Pons (tissue), 1 donor: ENCODE measurements at places on chromosomes 12 and 14.
A peak's percentile ranks its signal among the peaks of the same experiment; 100 is the strongest.

DNA sequence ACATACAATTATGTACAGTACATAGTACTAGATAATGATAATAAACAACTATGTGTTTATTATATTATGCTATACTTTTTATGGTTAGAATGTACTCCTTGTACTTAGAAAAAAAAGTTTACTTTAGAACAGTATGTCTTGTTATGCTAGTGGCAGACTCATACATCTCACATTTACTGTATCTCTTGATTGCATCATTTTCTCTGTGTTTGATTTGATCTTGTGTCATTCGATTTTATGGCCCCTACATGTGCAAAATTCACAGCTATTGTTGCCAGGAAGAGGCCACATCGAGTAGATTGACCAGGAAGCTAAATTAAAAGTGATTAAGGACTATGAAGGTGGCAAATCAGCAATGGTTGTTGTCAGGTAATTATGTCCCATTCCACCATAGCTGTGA is 153.0 kb downstream of the PCNX1 start:
- DNase-seq: no peak

- DNase-seq: no peak
Observed at GRCh38 chr14:76439237-76439775, 63.4 kb downstream of the ESRRB start.

DNA sequence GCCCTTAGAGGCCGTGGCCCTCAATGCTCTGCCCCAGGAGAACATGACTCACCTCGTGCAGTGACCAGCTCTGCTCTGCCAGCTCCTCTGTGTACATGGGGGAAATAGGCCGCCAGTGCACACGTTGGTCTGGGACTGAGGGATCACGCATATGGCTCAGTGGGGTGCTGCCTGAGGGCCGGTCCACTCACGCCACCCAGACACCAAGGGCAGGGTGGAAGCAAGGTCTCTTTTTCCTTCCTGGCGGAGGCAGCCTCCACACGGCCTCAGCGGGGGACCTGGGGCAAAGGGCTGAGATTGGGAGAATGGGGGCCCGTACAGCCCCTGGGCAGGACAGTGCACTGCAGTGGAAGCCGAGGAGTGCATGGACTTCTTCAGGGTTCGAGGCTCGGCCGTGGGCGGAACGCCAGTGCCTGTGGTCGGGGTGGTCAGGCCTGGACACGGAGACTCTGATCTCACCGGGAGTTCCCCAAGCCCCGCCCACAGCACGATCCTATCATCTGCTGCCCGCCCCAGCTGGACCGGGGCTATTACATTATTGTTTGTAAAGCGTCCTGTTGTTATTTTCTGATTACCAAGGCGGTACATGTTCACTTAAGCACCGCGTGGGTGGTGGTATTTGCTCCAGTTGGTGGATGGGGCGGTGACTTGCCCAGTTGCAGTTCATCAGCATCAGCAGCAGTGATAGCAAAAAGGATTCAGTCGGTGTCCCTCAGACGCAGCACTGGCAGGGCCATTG is 38.8 kb upstream of the TDRD9 start:
- no peak for DNase-seq

DNA sequence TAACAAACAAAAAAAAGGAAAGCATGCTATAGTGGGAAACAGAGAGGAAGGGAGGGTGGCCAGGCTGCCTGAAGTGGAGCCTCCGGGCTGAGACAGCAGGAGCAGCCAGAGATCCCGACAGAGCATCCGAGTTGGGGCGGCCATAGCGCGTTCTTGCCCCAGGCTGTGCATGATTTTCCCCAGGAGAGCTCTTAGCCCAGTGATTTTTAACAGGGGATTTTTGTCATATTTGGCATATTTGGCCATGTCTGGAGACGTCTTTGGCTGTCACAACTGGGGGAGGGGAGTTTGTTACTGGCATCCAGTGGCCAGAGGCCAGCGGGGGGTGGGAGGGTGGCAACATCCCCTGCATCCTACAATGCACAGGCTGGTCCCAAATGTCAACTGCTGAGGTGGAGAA is 23.6 kb downstream of the BDKRB1 start:
- no peak for DNase-seq

DNA sequence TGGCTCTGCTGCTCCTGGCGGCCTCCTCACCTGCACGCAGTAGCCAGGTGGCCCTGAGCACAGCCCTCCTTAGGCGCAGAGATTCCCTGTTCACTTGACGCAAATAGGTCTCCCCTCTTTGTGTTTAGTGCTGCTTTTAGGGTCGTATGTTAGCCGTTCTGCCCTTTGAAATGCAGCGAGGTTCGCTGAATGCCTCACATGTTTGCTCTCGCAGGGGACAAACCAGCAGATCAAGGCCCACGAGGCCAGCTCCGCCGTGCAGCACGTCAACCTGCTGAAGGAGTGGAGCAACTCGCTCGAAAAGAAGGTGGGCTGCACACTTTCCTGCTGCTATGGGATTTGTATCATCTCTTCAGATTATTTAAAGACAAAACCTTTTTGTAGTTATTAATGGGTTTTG is 31.4 kb upstream of the AMN start:
- no peak for DNase-seq

GRCh38 chr14:39169541-39169900 is 612 bp downstream of the TRAPPC6B start:
- DNase-seq: peak; percentile 24

DNA sequence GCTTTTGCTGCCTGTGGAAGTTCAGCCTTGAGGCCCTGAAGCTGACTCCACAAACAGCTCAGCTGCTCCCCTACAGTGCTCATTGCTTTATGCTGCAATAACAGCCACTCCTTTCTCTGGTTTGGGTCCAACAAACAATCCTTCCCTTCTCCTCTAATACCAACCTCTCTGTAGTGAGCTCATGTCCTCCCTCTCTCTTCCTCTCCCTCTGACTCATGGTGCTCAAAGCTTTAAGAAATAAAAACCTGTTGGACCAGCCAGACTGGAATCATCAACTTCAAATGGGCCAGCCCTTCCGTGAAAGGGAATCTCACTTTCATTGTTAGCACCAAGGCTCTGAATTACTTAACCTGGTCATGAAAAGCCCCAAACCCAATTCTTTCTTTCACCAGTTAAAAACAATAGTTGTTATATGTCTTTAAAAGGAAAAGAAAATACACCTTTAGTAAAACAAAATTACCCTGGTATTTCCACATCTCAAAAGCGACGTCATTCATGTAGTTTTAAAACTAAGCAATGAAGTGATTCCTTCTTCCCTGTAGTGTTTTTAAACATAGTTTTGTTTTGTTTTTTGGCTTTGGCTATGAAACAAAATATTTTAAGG is 126.4 kb downstream of the DUSP6 start:
- no peak for DNase-seq
